ENCODE measurements at places on chromosomes 13 and 19. TPM values are rescaled to one million over a fixed set of nuclear protein-coding genes. Genes with fewer than 3 reads are reported as not detected.

C1QTNF9 gene
- total RNA-seq: not detected

ONECUT3 gene
- total RNA-seq: not detected

PLIN5 gene
- total RNA-seq: not detected

PAN3 gene
- total RNA-seq: 11.7 TPM

KLK15 gene
- not detected for total RNA-seq

ANGPTL4 gene
- 1.1 TPM for total RNA-seq

GSX1 gene
- total RNA-seq: not detected

ATP1A3 gene
- under 0.01 TPM for total RNA-seq

IFI30 gene
- 11.2 TPM for total RNA-seq

FFAR2 gene
- total RNA-seq: not detected

FXYD7 gene
- not detected for total RNA-seq

SRRM5 gene
- total RNA-seq: not detected

NAPSA gene
- total RNA-seq: under 0.01 TPM

RASAL3 gene
- total RNA-seq: 0.09 TPM

CEACAM7 gene
- not detected for total RNA-seq

KIR2DL1 gene
- not detected for total RNA-seq

ZNF497 gene
- 0.83 TPM for total RNA-seq

SPTBN4 gene
- total RNA-seq: 1.8 TPM

SMIM24 gene
- not detected for total RNA-seq

RAB3A gene
- 3.1 TPM for total RNA-seq

CBARP gene
- 1.00 TPM for total RNA-seq

DLL3 gene
- total RNA-seq: under 0.01 TPM

CYP4F11 gene
- not detected for total RNA-seq

CLDN10 gene
- not detected for total RNA-seq

Data from smooth muscle cell of bladder (primary cell).